IPS DF 6.9 (cell line): ENCODE measurements at places on chromosomes 3 and 15.

DNA sequence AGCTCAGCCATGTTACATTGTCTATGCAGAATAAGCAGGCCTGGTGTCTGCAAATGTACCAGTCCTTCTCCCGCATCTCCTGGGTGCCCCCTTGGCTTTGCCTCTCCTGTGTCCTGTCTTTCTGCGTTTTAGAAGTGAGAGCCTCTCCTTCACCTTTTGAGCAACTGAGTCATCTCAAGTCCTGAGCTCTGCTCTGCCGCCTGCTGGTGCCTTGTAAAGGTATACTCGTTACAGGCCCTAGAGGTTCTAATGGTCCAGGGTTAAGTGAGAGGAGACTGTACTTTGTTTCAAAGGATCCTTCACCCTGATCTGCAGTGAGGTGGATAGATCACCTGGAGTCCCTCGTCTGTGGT, 12.6 kb downstream of the GHRL start:
- H3K27ac ChIP-seq, result no peak overlapping the region
- H3K36me3 ChIP-seq, result peaks cover 30% of the 10 kb centered on the region
- no peaks in the 10 kb centered on the region for H3K4me1 ChIP-seq
- no peak overlapping the region for H3K4me3 ChIP-seq

GRCh38 chr3:103181160-103181559, 746.3 kb downstream of the ZPLD1 start:
- H3K4me3 ChIP-seq, result no peak overlapping the region
- H3K36me3 ChIP-seq, result no peaks in the 10 kb centered on the region
- H3K4me1 ChIP-seq, result no peaks in the 10 kb centered on the region
- no peaks in the 10 kb centered on the region for H3K27me3 ChIP-seq
- no peak for DNase-seq
- no peak overlapping the region for H3K27ac ChIP-seq

DNA sequence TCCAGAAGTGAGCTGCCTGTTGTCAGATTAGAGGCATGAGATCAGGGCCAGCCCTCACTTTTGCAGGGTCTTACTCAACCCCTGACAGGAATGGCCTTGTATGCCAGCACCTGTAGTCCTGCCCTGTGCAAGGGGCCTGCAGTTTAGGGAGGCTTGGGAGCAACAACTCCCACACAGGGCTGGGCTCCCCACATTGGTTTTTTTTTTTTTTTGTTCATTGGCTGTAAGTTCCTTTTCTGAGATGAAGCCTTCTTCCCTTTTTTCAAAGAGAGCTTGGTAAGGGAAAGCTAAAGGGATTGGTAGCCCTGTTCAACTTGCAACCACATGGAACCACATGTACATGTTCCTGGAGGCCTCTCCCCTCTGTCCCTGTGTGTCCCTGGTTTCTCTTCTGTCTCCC, 46.4 kb downstream of the TNFAIP8L3 start:
- H3K27ac ChIP-seq, result no peak overlapping the region
- no peaks in the 10 kb centered on the region for H3K36me3 ChIP-seq
- DNase-seq, result no peak
- peaks cover 3% of the 10 kb centered on the region; the same call in 1 of the 2 replicates for H3K4me1 ChIP-seq

GRCh38 chr15:72592676-72593075, 61.8 kb upstream of the GOLGA6B start:
- H3K27ac ChIP-seq, result no peak overlapping the region
- no peaks in the 10 kb centered on the region for H3K27me3 ChIP-seq
- peaks cover 2% of the 10 kb centered on the region; the same call in 1 of the 2 replicates for H3K36me3 ChIP-seq
- DNase-seq, result no peak
- H3K4me3 ChIP-seq, result no peak overlapping the region

GRCh38 chr15:91311986-91312385, 211.9 kb downstream of the SV2B start:
- no peaks in the 10 kb centered on the region for H3K36me3 ChIP-seq
- no peak for DNase-seq
- no peaks in the 10 kb centered on the region for H3K27me3 ChIP-seq
- no peaks in the 10 kb centered on the region for H3K4me1 ChIP-seq
- H3K27ac ChIP-seq, result no peak overlapping the region

- no peak overlapping the region for H3K27ac ChIP-seq
- H3K4me1 ChIP-seq, result no peaks in the 10 kb centered on the region
Observed at GRCh38 chr3:122689587-122689986, 8.9 kb downstream of the PARP14 start.

GRCh38 chr3:47512416-47513124, 942 bp downstream of the ELP6 start:
- no peaks in the 10 kb centered on the region for H3K27me3 ChIP-seq
- H3K27ac ChIP-seq, result no peak overlapping the region
- H3K4me3 ChIP-seq, result peak overlapping the region; percentile 77
- no peaks in the 10 kb centered on the region; the same call in 1 of the 2 replicates for H3K4me1 ChIP-seq
- no peak for DNase-seq
- peaks cover 9% of the 10 kb centered on the region for H3K36me3 ChIP-seq

DNA sequence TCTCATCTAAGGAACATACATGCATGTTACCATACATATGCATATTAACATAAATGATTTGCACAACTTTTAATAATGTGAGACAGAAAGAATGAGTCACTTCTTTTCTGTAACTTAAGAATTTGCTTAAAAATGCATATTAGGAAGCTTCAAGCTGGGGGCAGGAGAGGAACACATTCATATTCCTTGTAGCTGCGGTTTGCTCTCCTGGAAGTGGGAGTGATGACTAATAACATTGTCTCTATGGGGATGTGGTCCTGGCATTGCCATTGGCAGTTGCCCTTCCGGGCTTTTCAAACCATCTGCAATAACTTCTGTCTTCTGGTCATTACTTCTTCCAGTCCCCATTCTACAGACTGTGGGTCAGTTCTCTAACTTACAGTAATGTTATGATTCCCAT, 15.6 kb downstream of the CHST2 start:
- no peaks in the 10 kb centered on the region for H3K27me3 ChIP-seq
- no peaks in the 10 kb centered on the region for H3K36me3 ChIP-seq
- H3K4me1 ChIP-seq, result peaks cover 1% of the 10 kb centered on the region; the same call in 1 of the 2 replicates
- no peak for DNase-seq

- H3K4me3 ChIP-seq, result no peak overlapping the region
- no peaks in the 10 kb centered on the region for H3K4me1 ChIP-seq
- no peak overlapping the region for H3K27ac ChIP-seq
- H3K27me3 ChIP-seq, result no peaks in the 10 kb centered on the region
- H3K36me3 ChIP-seq, result no peaks in the 10 kb centered on the region
- no peak for DNase-seq
Observed at GRCh38 chr3:162142511-162142910, 645.9 kb downstream of the OTOL1 start.

DNA sequence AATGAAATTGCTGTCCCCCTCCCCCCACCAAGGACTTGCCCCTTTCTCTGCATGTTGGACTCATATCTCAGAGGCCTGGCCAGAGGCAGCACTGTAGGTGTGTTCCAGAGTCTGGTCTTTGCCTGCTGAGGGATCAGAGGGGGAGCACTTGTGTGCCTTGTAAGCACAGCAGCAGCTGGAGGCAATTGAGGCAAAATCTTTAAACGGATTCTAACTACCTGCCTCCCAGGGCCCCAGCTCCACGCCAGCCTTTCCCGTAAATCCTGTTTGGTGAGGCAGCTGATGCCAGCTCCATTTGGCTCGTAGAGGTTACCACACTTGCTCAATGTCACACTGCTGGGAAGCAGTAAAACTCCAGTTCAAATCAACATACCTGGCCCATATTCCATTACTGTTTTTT, 2.3 kb upstream of the IDH2 start:
- H3K36me3 ChIP-seq, result no peaks in the 10 kb centered on the region
- no peak overlapping the region for H3K4me3 ChIP-seq
- no peak for DNase-seq
- peaks cover 7% of the 10 kb centered on the region; the same call in 1 of the 2 replicates for H3K4me1 ChIP-seq
- no peak overlapping the region for H3K27ac ChIP-seq
- H3K27me3 ChIP-seq, result no peaks in the 10 kb centered on the region

DNA sequence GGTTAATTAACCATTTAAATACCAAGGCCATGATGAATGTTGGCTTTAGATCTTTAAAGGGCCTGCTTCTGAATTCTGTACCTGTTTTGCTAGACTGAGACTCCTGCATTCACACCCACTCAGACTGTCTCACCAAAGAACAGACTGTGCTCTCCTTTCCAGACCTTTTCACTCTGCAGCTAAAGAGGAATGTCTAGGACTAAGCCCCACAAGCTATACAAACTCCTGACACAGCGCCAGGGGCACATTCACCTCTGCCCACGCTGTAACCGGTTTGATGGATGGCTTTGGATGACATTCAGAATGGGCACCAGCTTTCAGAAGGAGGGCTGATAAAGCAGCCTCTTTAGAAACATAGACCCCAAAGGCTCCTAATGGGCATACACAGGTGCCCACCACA, 200.1 kb downstream of the KCNMB2 start:
- H3K36me3 ChIP-seq, result no peaks in the 10 kb centered on the region
- H3K27me3 ChIP-seq, result no peaks in the 10 kb centered on the region
- H3K4me3 ChIP-seq, result no peak overlapping the region
- no peak overlapping the region for H3K27ac ChIP-seq
- no peak for DNase-seq
- H3K4me1 ChIP-seq, result no peaks in the 10 kb centered on the region

DNA sequence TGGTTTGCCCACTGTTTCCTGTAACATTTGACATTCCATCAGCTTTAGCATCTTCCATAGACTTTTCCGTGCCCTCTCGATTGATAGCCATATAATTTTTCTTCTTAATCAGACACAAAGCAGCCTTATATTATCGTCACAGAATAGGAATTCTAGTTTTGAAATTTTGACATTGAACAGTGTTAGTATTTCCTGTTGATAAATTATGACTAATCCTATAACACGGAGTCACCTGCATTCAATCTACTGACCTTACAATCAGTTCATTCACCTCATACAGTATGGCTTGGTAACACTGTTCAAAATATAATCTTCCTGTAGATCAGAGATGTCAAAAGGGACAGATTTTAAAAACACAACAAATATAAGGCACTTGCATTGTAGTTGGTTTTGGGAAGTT, 423.7 kb downstream of the C3orf38 start:
- no peaks in the 10 kb centered on the region for H3K27me3 ChIP-seq
- no peaks in the 10 kb centered on the region for H3K36me3 ChIP-seq
- DNase-seq, result no peak
- no peak overlapping the region for H3K4me3 ChIP-seq

- no peak overlapping the region for H3K27ac ChIP-seq
- H3K27me3 ChIP-seq, result no peaks in the 10 kb centered on the region
- H3K36me3 ChIP-seq, result no peaks in the 10 kb centered on the region
- no peak overlapping the region for H3K4me3 ChIP-seq
- H3K4me1 ChIP-seq, result no peaks in the 10 kb centered on the region
- DNase-seq, result no peak
Observed at GRCh38 chr3:178072391-178073305, 463.6 kb upstream of the KCNMB2 start.

- no peak overlapping the region for H3K4me3 ChIP-seq
- no peak overlapping the region for H3K27ac ChIP-seq
- DNase-seq, result no peak
- H3K4me1 ChIP-seq, result no peaks in the 10 kb centered on the region
- no peaks in the 10 kb centered on the region for H3K27me3 ChIP-seq
Observed at GRCh38 chr3:80366808-80367548, 599.2 kb upstream of the ROBO1 start.

DNA sequence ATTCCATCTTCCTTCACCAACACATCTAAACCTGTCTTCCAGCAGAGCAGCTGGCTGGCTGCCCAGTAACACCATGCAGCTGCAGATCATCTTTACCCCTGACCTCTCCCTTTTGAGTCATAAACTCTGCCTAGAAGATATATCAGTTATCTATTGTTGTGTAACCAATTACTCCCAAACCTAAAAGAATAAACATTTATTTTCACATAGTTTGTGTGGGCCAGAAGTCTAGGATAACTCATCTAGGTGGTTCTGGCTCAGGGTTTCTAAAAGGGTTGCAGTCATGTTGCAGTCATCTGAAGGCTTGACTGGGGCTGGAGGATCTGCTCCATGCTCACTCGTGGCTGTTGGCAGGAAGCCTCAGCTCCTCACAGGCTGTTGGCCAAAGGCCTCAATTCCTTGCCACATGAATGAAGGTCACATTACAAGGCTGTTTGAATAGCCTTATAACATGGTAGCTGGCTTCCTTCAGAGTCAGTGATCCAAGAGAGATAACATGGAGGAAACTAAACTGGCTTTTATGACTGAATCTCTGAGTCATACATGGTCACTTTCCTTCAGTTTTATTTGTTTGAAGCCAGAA, 92.8 kb downstream of the GOLIM4 start:
- H3K4me3 ChIP-seq, result no peak overlapping the region
- no peaks in the 10 kb centered on the region for H3K36me3 ChIP-seq
- no peaks in the 10 kb centered on the region for H3K4me1 ChIP-seq

DNA sequence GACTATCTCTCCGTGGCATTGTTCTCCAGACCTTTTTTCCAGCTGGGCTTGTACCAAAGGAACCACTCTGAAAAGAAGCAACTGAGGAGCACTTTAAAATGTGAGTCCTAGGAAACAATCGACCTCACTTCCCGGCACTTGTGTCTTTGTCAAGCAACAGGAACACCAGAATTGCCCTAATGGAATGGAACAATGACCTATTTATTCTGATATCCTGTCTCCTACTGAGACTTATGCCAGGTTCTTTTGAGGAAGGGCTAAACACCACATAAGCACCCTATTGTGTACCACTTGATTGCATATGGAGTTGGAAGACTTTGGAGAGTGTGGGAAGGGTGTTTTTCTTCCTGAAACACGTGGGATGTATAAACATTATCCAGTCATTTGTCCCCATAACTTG, 56.8 kb upstream of the TGFBR2 start:
- peak; percentile 83 for DNase-seq
- peaks cover 4% of the 10 kb centered on the region; the same call in 1 of the 2 replicates for H3K4me1 ChIP-seq
- no peak overlapping the region for H3K27ac ChIP-seq
- no peaks in the 10 kb centered on the region for H3K27me3 ChIP-seq
- no peak overlapping the region for H3K4me3 ChIP-seq

DNA sequence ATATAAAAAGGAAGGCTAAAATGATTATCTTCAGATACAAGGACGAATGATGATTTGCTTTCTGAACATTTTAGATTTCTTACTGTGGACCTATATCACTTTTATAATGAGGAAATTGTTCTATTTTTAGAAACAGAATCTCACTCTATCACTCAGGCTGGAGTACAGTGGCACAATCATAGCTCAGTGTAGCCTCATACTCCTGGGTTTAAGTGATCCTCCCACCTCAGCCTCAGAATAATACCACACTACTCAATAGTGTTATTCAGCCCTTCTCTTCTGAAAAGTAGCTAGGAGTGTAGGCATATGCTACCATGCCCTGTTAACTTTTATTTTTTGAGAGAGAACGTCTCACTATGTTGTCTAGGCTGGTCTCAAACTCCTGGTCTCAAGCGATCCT, 15.8 kb downstream of the DNAJC13 start:
- H3K27ac ChIP-seq, result no peak overlapping the region
- H3K27me3 ChIP-seq, result no peaks in the 10 kb centered on the region
- no peak for DNase-seq
- no peaks in the 10 kb centered on the region for H3K36me3 ChIP-seq
- H3K4me1 ChIP-seq, result no peaks in the 10 kb centered on the region
- H3K4me3 ChIP-seq, result no peak overlapping the region

GRCh38 chr3:38731522-38731921, 82.0 kb upstream of the SCN5A start:
- no peaks in the 10 kb centered on the region for H3K36me3 ChIP-seq
- no peaks in the 10 kb centered on the region for H3K4me1 ChIP-seq
- no peak overlapping the region for H3K4me3 ChIP-seq
- H3K27ac ChIP-seq, result no peak overlapping the region
- H3K27me3 ChIP-seq, result no peaks in the 10 kb centered on the region

GRCh38 chr3:49012441-49013017, 5.3 kb downstream of the WDR6 start:
- H3K4me3 ChIP-seq, result no peak overlapping the region
- H3K36me3 ChIP-seq, result peaks cover 31% of the 10 kb centered on the region
- no peak overlapping the region for H3K27ac ChIP-seq
- H3K4me1 ChIP-seq, result peaks cover 2% of the 10 kb centered on the region; the same call in 1 of the 2 replicates
- no peaks in the 10 kb centered on the region for H3K27me3 ChIP-seq
